Ascending aorta (tissue), 2 donors: ENCODE measurements at places on chromosomes 5 and 9. TPM values are rescaled to one million over a fixed set of nuclear protein-coding genes. Genes with fewer than 3 reads are reported as not detected.

DNA sequence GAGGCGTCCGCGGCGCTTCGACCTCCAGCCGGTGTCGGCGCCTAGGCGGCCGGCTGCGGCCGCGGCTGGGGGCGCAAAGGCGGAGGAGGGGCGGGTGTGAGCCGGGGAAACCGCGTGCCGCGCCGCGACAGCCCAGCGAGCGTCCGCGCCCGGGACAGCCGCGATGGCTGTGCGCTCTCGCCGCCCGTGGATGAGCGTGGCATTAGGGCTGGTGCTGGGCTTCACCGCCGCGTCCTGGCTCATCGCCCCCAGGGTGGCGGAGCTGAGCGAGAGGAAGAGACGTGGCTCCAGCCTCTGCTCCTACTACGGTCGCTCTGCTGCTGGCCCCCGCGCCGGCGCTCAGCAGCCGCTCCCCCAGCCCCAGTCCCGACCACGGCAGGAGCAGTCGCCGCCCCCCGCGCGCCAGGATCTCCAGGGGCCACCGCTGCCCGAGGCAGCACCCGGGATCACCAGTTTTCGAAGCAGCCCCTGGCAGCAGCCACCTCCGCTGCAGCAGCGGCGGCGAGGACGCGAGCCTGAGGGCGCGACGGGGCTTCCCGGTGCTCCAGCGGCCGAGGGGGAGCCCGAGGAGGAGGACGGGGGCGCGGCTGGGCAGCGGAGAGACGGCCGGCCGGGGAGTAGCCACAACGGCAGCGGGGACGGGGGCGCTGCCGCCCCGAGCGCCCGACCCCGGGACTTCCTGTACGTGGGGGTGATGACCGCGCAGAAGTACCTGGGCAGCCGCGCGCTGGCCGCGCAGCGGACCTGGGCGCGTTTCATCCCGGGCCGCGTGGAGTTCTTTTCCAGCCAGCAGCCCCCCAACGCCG lies 605 bp downstream of the CHSY3 start:
- H3K36me3 ChIP-seq, result no peaks in the 10 kb centered on the region
- H3K4me3 ChIP-seq, result peak overlapping the region; percentile 90
- H3K4me1 ChIP-seq, result peaks cover 4% of the 10 kb centered on the region

DNA sequence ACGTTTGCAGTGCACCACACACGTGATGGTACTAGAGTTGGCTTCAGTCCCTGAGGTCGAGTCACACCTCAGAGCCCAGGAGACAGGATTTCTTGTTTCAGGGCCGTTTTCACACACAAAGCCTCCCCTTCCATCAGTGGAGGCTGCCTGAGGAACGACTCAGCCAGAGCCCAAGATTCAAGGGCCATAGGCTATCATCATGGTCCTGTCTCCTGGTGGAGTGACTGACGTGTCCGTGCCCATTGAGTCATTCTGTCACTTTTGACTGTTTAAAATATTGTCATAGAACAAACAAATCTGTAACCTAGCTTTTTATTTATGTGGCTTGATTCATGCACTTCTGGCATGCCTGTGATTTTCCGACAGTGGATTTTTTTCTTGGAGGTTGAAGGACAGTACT lies 28.3 kb downstream of the CAMK2A start:
- no peak overlapping the region for H3K4me3 ChIP-seq
- H3K27me3 ChIP-seq, result no peaks in the 10 kb centered on the region
- no peak for DNase-seq
- H3K27ac ChIP-seq, result no peak overlapping the region

DNA sequence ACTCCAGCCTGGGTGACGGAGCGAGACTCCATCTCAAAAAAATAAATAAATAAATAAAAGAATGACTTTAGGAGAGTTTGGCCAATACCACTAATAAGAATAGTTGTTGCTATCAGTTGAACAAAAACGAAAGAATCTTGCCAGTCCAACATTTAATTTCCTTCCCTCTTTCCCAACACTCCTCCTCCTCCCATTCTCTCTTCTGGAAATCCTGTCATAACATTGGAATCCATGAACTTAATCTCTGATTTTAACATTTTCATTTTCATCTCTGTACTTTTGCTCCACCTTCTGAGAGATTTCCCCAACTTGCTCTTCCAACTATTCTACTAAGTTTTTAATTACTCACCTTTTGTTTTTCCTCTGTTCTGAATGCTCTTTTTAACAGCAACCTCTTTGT lies 42.8 kb upstream of the CDK20 start:
- H3K27ac ChIP-seq, result no peak overlapping the region
- no peaks in the 10 kb centered on the region for H3K4me1 ChIP-seq
- no peak overlapping the region for H3K4me3 ChIP-seq
- H3K27me3 ChIP-seq, result no peaks in the 10 kb centered on the region

DNA sequence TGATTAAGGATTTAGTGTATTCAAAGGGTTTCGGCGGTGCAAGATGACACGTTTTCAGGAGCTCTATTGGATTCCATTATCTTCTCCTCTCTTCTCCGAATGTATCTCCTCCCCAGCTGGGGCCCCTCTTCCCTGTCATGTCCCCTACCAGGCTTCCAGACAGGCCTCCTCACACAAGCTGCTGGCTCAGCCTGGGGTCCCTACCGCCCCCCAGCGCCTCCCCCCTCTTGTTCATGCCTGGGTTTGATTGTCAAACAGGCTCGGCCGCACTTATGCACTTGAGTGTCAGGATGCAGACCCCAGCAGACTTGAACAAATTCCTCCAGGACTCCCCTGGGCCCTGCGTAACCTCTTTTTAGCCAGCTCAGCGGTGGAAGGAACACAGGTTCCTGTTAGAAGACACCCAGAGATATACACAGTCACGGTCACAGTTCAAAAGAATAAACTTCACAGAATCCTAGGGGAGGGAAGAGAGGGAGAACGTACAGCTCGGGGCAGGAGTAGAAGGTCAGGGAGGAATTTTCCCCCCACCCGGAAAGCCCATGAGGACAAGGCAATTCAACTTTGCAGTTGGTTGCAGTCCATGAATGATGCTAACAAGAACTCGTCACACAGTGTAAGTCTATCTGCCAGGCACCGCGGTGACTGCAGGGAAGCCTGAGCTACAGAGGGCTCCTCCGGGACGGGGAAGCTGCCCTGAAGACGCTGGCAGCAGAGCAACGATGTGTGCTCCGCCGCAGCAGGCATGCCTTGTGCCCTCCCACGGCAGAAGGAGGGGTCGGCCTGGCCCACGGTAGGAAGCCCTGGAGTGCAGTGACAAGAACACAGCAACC lies 560.0 kb downstream of the BNC2 start:
- no peaks in the 10 kb centered on the region for H3K36me3 ChIP-seq
- H3K4me3 ChIP-seq, result no peak overlapping the region
- DNase-seq, result no peak
- H3K27ac ChIP-seq, result no peak overlapping the region

DNA sequence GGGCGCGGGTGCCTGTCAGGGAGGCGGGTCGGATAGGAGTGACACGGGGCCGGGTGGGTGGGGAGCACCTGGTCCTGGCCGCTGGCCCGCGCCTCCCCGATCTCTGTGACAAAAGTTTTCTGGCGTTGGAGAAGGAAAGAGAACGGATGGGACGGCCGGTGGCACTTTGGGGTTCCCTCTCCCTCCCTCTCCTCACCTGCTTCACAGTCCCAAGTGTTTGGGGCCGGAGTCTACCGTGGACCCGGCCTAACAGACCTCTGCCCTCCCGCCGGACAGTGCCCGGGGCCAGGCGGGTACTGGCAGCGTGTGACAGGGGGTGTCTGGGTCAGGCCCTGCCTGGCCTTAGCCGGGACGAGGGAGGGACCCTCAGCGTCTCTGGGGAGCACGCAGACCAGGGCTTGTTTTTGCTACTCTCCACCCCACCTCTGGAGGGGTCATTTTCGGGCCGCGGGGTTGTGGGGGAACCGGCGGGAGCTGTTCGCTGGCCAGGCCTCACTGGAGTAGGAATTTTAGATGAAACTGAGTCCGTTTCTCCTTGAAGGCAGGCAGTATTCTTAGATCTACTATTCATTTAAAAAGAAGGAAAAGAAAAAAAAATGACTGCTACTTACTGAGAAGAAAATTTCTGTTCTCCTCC lies 1.7 kb downstream of the PRDM6 start:
- H3K4me1 ChIP-seq, result no peaks in the 10 kb centered on the region
- H3K27me3 ChIP-seq, result no peaks in the 10 kb centered on the region
- peaks cover 5% of the 10 kb centered on the region for H3K36me3 ChIP-seq
- peak overlapping the region; percentile 71 for H3K4me3 ChIP-seq
- DNase-seq, result no peak

- no peaks in the 10 kb centered on the region for H3K36me3 ChIP-seq
- no peak for DNase-seq
- no peak overlapping the region for H3K4me3 ChIP-seq
- H3K27ac ChIP-seq, result no peak overlapping the region
- peaks cover 3% of the 10 kb centered on the region for H3K4me1 ChIP-seq
- H3K27me3 ChIP-seq, result no peaks in the 10 kb centered on the region
These were observed 124.0 kb upstream of the TARS1 start for GRCh38 chr5:33316773-33317172.

- no peaks in the 10 kb centered on the region for H3K36me3 ChIP-seq
- no peak for DNase-seq
- no peaks in the 10 kb centered on the region for H3K27me3 ChIP-seq
- no peak overlapping the region for H3K27ac ChIP-seq
- H3K4me1 ChIP-seq, result peaks cover 22% of the 10 kb centered on the region
These were observed 6.1 kb downstream of the SUSD3 start for GRCh38 chr9:93064392-93065134.

GRCh38 chr9:124037790-124038189 lies 26.2 kb downstream of the LHX2 start:
- no peaks in the 10 kb centered on the region for H3K27me3 ChIP-seq
- no peak for DNase-seq
- peaks cover 4% of the 10 kb centered on the region for H3K4me1 ChIP-seq
- H3K27ac ChIP-seq, result no peak overlapping the region
- no peaks in the 10 kb centered on the region for H3K36me3 ChIP-seq

GRCh38 chr9:130837643-130838042 lies 2.6 kb downstream of the ABL1 start:
- H3K36me3 ChIP-seq, result no peaks in the 10 kb centered on the region
- peaks cover 56% of the 10 kb centered on the region for H3K4me1 ChIP-seq
- H3K4me3 ChIP-seq, result peak overlapping the region; percentile 96
- peak overlapping the region; percentile 95 for H3K27ac ChIP-seq
- H3K27me3 ChIP-seq, result no peaks in the 10 kb centered on the region

- no peaks in the 10 kb centered on the region for H3K27me3 ChIP-seq
- H3K36me3 ChIP-seq, result no peaks in the 10 kb centered on the region
- no peak for DNase-seq
These were observed 16.9 kb downstream of the C9orf85 start for GRCh38 chr9:71928376-71928775.

DNA sequence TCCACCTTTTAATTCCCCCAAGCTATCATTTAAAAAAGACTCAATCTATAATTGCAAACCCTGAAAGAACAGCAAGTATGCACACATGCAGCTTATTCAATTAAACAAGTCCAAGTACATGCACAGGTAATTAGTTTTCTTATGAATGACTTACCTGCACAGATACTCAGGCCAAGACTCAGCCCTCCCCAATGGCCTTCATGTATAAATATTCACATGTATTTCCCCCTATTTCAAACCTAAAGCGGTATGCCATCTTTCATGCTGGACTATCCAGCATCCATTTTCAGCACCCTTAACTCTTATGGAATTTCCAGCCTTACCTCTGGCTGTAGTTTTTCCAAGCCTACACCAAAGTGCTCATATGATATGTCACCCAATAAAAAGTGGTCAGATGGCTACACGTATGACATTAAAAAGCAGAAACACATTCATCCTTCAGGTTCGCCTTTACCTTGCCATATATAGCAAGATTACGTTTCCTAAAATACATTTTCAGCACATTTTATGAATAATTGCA lies 205.5 kb downstream of the MEF2C start:
- peaks cover 61% of the 10 kb centered on the region for H3K27me3 ChIP-seq
- H3K4me1 ChIP-seq, result peaks cover 4% of the 10 kb centered on the region
- no peak overlapping the region for H3K27ac ChIP-seq
- H3K4me3 ChIP-seq, result no peak overlapping the region
- no peaks in the 10 kb centered on the region for H3K36me3 ChIP-seq

The NR4A3 gene
- total RNA-seq, result 21.3 TPM

The WHRN gene
- 3.9 TPM for total RNA-seq

The EQTN gene
- total RNA-seq, result not detected

The SHISAL2B gene
- not detected for total RNA-seq

The LPAR1 gene
- total RNA-seq, result 35.4 TPM

The C9orf152 gene
- total RNA-seq, result not detected
